ENCODE measurements at places on chromosomes 1 and 21. TPM values are rescaled to one million over a fixed set of nuclear protein-coding genes. Genes with fewer than 3 reads are reported as not detected.

RNF11 gene
- 60.9 TPM for total RNA-seq

RYR2 gene
- 0.02 TPM for total RNA-seq

GRCh38 chr1:194040496-194040895 lies 854.1 kb upstream of the B3GALT2 start:
- H3K27me3 ChIP-seq, result no peaks in the 10 kb centered on the region
- H3K4me1 ChIP-seq, result no peaks in the 10 kb centered on the region
- H3K36me3 ChIP-seq, result no peaks in the 10 kb centered on the region
- no peak overlapping the region for H3K4me3 ChIP-seq
- DNase-seq, result no peak

GRCh38 chr21:44483288-44484237 lies 28.3 kb downstream of the LRRC3 start:
- no peak overlapping the region for H3K4me3 ChIP-seq
- H3K27me3 ChIP-seq, result no peaks in the 10 kb centered on the region
- no peak overlapping the region for H3K27ac ChIP-seq
- DNase-seq, result no peak
- no peaks in the 10 kb centered on the region for H3K36me3 ChIP-seq

Measured in HCT116 (cell line).